ENCODE measurements at places on chromosomes 16 and 17. TPM values are rescaled to one million over a fixed set of nuclear protein-coding genes. Genes with fewer than 3 reads are reported as not detected.

Gene ZMYND15
- polyA plus RNA-seq, result 0.17 TPM

GRCh38 chr17:65018610-65019316 lies 37.8 kb downstream of the GNA13 start:
- no peak for DNase-seq

- no peak for DNase-seq
Measured at GRCh38 chr17:66337866-66338485, 35.6 kb downstream of the PRKCA start.

- no peak for DNase-seq
Measured at GRCh38 chr17:60888812-60889709, 211.4 kb downstream of the BCAS3 start.

- DNase-seq, result no peak
Measured at GRCh38 chr17:63966646-63967264, 6.0 kb downstream of the SCN4A start.

DNA sequence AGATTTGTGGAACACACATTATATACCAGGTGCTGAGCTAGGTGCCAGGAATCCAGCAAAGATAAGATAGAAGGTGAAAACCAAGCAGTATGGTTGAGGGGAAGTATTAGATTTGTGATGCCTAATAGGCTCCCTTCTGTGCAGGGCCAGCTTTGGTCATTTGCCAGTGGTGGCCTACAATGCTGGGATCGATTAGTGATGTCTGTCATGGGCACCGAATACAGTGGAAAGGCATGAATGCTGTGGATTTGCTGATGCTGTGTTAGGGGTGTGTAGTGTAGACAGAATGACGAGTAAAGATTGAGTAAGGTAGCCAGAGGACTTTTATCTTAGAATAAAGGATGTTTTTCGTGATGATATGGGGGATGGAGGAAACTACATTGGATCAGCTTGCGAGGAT lies 48.9 kb downstream of the SNX29 start:
- no peak for DNase-seq

GRCh38 chr16:68526143-68526781 lies 12.8 kb upstream of the ZFP90 start:
- DNase-seq, result no peak

GRCh38 chr16:78522327-78522726 lies 422.9 kb downstream of the WWOX start:
- no peak for DNase-seq

DNA sequence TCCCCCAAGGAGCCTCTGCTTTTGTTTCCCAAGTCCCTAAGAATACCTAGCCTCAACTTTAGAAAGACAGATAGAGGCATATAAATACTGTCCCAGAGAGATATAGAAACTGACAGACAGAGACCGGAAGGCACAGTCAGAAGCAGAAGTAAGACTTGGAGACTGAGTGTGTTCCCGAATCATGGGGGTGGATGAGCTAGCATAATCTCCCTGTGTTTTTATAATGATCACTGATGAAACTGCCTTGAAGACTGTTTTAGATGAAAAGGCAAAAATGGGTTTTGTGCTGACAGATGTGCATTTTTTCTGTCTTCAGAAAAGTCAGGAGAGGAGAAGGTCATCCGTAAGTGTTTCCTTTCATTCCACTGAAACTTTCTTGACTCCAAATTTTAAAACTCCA lies 8.3 kb upstream of the PSMD3 start:
- no peak for DNase-seq

DNA sequence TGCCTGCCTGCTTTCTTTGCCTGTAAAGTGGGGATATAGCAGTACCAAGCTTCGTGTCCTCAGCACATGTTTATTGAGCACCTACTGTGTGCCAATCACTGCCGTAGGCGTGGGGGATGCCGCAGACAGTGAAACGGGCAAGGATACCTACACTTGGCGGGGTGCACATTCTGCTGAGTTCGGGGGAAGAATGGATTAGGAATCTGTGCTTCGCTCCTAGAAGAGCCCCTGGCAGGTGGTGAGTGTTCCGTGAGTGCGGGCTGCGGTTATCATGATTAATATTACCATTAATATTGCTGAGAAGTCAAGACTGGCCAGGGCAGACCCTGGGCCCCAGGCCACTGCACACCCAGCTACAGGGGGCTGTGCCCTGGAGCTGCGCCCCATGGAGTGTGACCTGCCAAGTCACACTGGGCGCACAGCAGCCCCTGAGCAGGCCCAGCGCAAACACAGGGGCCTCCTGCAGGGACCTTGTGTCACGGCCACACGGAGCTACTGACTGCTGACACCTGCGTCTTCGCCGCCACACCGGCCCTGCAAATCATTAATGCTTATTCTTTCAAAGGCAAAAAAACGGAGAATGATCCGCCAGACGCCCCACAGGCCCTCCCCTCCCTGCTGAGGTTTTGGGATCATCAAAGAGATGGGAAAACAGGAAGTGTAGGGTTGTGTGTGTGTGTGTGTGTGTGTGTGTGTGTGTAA lies 213.4 kb upstream of the GSE1 start:
- no peak for DNase-seq

- no peak for DNase-seq
Measured at GRCh38 chr17:28326114-28326513, 7.1 kb downstream of the TMEM97 start.

DNA sequence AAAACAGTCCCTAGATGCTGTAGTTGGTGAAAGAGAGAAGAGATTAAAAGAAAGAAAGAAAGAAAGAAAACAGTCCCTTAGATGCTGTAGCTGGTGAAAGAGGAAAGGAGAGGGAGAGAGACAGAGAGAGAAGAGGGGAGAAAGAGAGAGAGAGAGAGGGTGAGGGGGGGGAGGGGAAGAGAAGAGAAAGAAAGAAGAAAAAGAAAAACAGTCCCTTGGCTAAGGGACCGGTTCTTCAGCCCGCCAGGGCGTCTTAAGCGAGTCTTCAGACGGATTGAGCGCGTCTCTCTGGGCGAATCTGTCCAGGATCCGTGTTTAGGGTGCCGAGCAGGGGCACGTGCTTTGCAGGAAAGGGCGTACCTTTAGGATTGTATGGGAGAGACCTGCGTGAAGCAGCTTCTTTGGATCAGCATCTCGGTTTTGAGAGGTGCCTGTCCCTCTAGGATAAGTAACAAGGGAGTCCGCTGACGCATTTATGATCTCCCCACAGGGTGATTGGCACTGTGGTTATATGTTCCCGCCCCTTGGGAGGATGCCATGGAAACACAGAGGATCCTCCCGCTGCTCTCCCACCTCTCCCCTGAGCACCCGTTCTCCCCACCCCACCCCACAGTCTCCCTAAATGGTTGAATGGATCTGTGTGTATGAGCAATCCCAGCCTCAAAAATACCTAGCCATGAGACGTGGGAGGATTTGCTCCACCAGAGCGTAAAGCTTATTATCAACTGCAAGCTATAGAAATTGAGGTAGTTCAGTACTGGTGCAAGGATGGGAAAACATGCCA lies 16.7 kb downstream of the GNGT2 start:
- no peak for DNase-seq

- DNase-seq, result no peak
Measured at GRCh38 chr17:27776882-27777624, 23.3 kb downstream of the NOS2 start.

DNA sequence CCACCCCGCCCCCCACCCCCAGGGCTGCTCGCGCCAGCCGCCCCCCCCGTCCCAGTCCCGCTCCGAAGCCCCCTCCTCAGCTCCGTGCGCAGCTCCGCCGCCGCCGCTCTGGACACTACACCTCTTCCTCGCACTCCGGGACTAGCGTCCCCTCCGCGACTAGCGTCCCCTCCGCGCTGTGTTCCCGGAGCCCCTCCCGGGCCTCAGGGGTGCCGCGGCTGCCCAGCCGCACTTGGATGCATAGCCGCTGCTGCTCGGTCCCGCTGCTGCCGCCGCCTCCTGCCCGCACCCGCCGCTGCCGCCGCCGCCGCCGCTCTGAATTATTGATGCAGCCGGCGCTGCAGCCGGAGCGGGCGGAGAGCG lies at the start of gene CBLN1:
Gene CBLN1, minus strand, starts transcription at position 359 of the 363 bp plus-strand sequence. CDS start 373 bp downstream, outside the sequence.
- no peak for DNase-seq

GRCh38 chr16:51393381-51394005 lies 242.4 kb upstream of the SALL1 start:
- no peak for DNase-seq

- DNase-seq, result no peak
Measured at GRCh38 chr16:67641779-67642708, 2.9 kb upstream of the CARMIL2 start.

Measured in AG04450 (cell line).